ENCODE measurements at places on chromosomes 1 and 21.

GRCh38 chr1:99663501-99663900, 17.6 kb downstream of the PALMD start:
- no peak for DNase-seq

GRCh38 chr1:214645712-214646111, 42.7 kb downstream of the CENPF start:
- no peak for DNase-seq

- DNase-seq, result peak; percentile 77
Measured at GRCh38 chr1:25806418-25806817, 6.4 kb downstream of the SELENON start.

DNA sequence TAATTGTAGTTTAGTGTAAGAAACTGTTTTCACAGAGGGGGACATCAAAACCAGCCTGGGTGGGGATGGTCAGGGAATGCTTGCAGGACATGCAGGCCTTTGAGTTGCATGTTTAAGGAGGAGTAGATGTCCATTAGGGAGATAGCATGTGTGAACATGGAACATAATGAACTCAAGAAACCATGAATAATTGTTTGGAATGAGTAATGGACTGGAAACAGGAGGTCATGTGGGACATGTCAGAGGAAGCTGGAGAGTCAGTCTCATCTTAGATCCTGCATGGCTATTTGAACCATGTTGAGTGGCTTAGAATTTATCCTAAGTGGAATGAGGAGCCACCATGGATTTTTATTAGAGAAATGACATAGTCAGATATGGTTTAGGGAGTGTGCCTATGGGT, 86.4 kb downstream of the RPE65 start:
- no peak for DNase-seq

GRCh38 chr1:5998906-5999301, 6.7 kb upstream of the NPHP4 start:
- no peak for DNase-seq

DNA sequence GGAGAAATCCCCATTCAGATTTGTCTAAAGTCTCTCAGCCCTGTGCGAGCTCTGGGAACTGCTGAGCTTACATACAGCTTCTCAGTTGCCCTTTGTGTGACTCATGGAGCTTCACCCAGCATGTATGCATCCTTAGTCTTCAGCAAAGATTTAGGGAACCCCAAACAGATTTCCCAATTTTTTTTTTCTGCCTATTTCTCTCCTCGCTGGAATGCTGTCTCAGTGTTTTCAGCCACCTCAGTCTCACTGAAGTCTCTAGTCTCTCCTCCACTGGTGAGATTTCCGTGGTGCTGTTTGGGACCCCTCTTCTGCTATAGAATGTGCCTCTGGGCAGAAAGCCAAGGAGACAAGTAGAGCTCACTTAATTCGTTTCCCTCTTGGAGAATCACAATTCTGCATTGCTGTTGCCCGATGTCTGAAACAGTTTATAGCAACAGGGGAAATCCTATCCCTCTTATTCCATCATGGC, 28.1 kb upstream of the TXLNA start:
- peak; percentile 65 for DNase-seq

Measured in GM03348 (cell line).